Mesothelial cell of epicardium (in vitro differentiated cells): ENCODE measurements at places on chromosomes 2 and 18. TPM values are rescaled to one million over a fixed set of nuclear protein-coding genes. Genes with fewer than 3 reads are reported as not detected.

Gene TMEM214
- 86.8 to 88.8 TPM (median 88.6 TPM) in 3 replicates for total RNA-seq

Gene EPB41L3
- total RNA-seq, result 59.9 to 61.9 TPM (median 60.6 TPM) in 3 replicates

Gene COLEC12
- total RNA-seq, result 68.7 to 70.5 TPM (median 70.0 TPM) in 3 replicates

Gene KCNIP3
- 8.3 to 9.2 TPM (median 8.3 TPM) in 3 replicates for total RNA-seq

Gene MDH1B
- 0.89 to 1.3 TPM (median 1.1 TPM) in 3 replicates for total RNA-seq

Gene MREG
- total RNA-seq, result 11.4 to 12.8 TPM (median 11.9 TPM) in 3 replicates

DNA sequence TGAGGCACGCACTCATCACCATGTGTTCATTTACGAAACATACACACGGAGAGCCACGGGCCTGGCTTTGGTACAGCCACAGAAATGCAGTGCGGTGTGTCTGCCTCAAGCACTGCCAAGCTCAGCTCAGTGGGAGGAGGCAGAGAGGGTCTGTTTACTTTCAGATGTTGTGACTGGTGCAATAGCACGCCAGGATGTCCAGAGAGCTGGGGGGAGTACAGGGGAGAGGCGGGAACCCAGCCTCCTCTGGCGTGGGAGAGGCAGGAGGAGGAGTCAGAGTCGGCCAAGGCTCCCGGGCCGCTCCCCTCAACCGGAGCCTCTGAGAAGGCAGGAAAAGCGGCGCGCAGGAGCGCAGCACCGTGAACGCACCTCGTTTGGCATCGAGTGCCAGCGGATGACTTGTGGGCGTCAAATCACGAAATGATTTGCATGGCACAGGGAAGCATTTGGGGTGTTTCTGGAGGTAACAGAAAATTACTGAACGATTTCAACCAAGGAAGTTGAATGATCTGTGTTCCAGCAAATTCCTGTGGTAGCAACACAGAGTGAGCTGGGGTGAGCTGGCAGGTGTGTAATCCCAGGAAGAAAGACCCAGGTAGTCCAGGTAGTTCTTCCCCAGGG is 143.0 kb downstream of the ZNF516 start:
- DNase-seq, result no peak
- H3K4me3 ChIP-seq, result no peak overlapping the region
- H3K27me3 ChIP-seq, result no peaks in the 10 kb centered on the region
- no peak overlapping the region for H3K27ac ChIP-seq
- H3K36me3 ChIP-seq, result peaks cover 42% of the 10 kb centered on the region
- H3K4me1 ChIP-seq, result peaks cover 15% of the 10 kb centered on the region

DNA sequence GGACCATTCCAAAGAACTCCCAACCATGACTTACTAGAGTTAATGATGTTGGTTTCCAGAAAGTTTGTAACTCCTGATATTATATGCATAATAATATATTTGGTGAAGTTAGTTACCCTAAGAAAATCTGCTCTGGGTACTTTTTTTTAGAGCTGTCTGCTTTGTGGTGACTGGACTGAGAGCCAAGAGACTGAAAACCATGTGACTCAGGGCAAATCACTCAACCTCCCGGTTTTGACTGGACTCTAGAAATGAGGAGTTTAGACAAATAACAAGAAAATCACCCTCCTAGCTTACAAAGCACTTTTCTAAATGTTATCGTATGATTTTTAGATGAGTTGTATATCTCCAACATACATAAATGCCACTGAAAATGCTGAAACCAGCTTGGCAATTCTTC is 138.3 kb upstream of the RND3 start:
- H3K27me3 ChIP-seq, result no peaks in the 10 kb centered on the region
- DNase-seq, result no peak
- peaks cover 20% of the 10 kb centered on the region for H3K4me1 ChIP-seq
- H3K36me3 ChIP-seq, result no peaks in the 10 kb centered on the region
- no peak overlapping the region for H3K27ac ChIP-seq

GRCh38 chr2:171956135-171956825 is 34.0 kb downstream of the HAT1 start:
- H3K27me3 ChIP-seq, result no peaks in the 10 kb centered on the region
- peaks cover 6% of the 10 kb centered on the region for H3K4me1 ChIP-seq
- peaks cover 11% of the 10 kb centered on the region for H3K36me3 ChIP-seq
- H3K4me3 ChIP-seq, result no peak overlapping the region
- no peak for DNase-seq
- H3K27ac ChIP-seq, result no peak overlapping the region

- no peak for DNase-seq
- no peak overlapping the region for H3K4me3 ChIP-seq
- peaks cover 24% of the 10 kb centered on the region for H3K4me1 ChIP-seq
Observed at GRCh38 chr2:160465002-160465401, 28.6 kb downstream of the RBMS1 start.

GRCh38 chr18:26911840-26912239 is 46.3 kb upstream of the AQP4 start:
- no peaks in the 10 kb centered on the region for H3K36me3 ChIP-seq
- H3K4me3 ChIP-seq, result no peak overlapping the region
- peaks cover 24% of the 10 kb centered on the region for H3K4me1 ChIP-seq
- H3K27me3 ChIP-seq, result peaks cover 1% of the 10 kb centered on the region

GRCh38 chr2:130810490-130810889 is 26.2 kb upstream of the ARHGEF4 start:
- H3K4me3 ChIP-seq, result no peak overlapping the region
- H3K4me1 ChIP-seq, result no peaks in the 10 kb centered on the region
- H3K27ac ChIP-seq, result no peak overlapping the region

- H3K4me3 ChIP-seq, result no peak overlapping the region
- peaks cover 14% of the 10 kb centered on the region for H3K36me3 ChIP-seq
- H3K27me3 ChIP-seq, result no peaks in the 10 kb centered on the region
- peaks cover 5% of the 10 kb centered on the region for H3K4me1 ChIP-seq
- no peak overlapping the region for H3K27ac ChIP-seq
Observed at GRCh38 chr2:147904051-147904450, 59.2 kb downstream of the ACVR2A start.

- no peak for DNase-seq
- H3K36me3 ChIP-seq, result peaks cover 1% of the 10 kb centered on the region
- no peak overlapping the region for H3K27ac ChIP-seq
- H3K4me3 ChIP-seq, result no peak overlapping the region
- H3K4me1 ChIP-seq, result peaks cover 4% of the 10 kb centered on the region
Observed at GRCh38 chr2:147818741-147819140, 26.1 kb upstream of the ACVR2A start.
